Caco-2 (cell line): ENCODE measurements at places on chromosomes 7 and 10.

DNA sequence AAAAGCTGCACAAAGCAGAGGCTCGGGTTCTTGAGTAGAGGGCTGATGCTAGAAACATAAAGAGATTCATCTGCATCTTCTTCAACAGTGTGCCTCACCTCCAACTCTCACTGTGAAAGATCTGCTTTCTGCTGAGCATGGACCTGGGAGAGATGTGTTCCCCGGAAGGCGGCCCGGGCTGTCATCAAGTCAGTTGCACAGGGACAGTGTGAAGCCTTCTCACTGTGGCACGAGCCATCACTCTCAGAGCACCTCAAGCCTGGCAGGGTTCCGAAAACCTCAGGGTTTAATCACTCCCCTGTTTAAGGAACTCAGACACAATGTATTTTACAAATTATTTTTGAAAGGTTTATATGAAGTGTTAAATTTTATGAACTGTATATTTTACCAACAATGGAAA, 98.7 kb downstream of the RBM20 start:
- DNase-seq = no peak

- DNase-seq = no peak
Observed at GRCh38 chr7:30450240-30450982, 28.2 kb downstream of the NOD1 start.

- no peak for DNase-seq
Observed at GRCh38 chr10:126094537-126094936, 198.2 kb downstream of the FANK1 start.

GRCh38 chr7:83466956-83467355, 182.0 kb downstream of the SEMA3E start:
- no peak for DNase-seq

- DNase-seq = no peak
Observed at GRCh38 chr7:3393862-3394261, 92.8 kb downstream of the SDK1 start.

- DNase-seq = no peak
Observed at GRCh38 chr10:77620731-77621130, 16.9 kb downstream of the KCNMA1 start.

DNA sequence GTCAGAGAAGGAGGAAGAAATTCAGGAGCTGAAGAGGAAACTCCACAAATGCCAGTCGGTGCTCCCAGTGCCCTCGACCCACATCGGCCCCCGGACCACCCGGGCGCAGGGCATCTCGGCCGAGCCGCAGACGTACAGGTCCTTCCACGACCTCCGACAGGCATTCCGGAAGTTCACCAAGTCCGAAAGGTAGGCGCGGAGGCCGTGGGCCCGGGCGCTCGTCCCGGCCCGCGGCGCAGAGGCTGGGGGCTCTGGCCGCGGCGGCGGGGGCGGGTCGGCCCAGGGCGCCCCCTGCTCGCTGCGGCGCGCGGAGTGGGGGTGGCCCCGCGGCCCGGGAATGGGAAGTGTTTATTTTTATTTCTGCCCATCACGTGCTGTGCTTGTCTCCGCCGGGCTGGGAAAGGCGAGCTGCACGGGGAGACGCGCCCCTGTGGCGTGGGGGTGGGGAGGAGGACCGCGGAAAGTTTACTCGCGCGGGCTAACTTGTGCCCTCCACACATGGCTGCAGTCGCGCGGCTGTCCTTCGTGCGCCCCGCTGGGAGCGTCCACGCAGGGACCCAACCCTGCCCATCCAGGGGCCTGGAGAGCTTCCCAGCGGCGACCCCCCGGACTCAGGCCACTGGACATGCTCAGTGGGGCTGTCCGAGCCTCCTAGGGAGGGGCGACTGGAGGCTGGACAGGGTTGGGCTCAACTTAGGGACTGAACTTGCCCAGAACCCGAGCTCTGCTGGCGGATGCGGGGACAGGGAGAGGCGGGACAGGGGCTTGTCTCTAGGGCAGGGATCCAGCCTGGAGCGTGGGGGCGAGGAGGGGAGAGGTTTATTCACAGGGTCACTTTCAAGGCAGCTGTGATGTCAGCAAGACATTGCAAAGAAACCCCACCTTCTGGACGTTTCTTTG, 82.6 kb upstream of the PRKG1 start:
- DNase-seq = peak; percentile 35

DNA sequence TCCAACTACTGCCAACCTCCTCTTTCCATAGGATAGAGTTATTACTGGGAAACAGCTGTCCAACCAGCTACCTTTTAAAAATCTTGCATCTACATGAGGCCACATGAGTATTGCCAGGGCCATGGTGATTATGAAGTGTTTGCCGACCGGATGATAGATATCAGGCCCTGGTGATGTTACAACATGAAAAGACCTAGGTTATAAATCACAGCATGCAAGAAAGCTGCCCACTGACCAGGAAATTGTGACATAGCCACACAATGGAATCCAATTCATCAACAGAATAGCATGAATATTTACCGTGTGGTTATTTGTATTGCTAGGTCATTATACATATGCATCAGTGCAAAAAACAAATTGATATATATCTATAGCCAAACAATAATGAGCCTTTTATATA, 517.0 kb downstream of the INHBA start:
- no peak for DNase-seq

DNA sequence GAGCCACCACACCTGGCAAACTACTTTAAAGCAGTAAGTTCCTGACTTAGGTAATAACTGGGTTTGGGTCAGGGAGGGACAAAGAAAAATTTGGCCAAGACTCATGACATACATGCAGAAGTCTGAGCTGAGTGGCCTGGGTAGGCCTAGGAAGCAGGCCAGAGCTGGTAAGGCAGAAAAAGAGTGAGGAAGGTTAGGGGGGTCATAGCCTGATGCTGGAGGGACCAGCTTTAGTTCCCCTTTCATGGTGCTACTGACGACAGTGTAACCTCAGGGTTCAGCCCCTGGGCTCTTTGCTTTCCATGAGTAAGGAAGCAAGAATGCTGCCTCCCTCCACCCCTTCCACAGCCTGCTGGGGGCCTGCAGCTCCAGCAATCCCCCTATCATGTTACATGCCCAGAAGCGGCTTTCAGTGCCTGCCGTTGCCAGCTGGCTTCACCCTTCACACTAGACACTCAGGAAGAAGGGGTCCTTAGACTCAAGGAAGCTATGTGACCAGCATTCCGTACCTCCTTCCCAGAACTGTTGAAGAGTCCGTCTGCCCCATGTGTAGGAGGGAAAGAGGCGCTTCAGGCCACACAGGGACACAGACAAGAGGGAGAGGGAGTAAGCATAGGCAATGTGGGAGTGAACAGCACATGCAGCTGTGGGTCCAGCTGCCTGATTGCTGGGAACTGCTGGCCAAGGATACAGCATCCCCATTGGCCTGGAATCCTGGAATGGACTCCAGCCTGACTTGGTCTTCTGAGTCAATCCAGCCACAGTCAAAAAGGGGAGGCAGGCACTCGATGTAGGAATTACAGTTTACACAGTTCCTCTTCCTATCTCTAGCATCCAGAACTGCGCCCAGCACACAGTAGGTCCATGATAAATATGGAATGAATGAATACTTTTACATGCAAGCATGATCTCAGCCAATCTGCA, 4.1 kb upstream of the PLAU start:
- DNase-seq = peak; percentile 56

DNA sequence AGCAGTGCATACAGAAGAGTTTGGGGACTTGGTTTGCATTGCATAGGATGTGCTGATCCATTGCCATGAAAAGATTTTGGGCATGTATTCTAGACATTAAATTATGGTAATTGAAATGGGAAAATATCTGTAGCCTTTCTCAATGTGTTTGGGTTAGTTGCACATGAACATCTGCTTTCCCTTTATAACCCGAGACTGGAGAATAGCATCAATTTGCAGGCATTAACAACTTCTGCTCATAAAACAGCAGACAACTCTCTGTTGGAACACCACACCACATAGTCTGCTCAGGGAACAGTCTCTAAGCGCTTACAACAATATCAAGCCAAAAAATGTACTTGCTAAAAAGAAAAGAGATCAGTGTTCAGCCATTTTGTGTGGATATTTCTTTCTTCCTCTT, 1391.1 kb upstream of the LRRTM3 start:
- no peak for DNase-seq

- DNase-seq = no peak
Observed at GRCh38 chr10:129847741-129848483, 116.2 kb downstream of the EBF3 start.

DNA sequence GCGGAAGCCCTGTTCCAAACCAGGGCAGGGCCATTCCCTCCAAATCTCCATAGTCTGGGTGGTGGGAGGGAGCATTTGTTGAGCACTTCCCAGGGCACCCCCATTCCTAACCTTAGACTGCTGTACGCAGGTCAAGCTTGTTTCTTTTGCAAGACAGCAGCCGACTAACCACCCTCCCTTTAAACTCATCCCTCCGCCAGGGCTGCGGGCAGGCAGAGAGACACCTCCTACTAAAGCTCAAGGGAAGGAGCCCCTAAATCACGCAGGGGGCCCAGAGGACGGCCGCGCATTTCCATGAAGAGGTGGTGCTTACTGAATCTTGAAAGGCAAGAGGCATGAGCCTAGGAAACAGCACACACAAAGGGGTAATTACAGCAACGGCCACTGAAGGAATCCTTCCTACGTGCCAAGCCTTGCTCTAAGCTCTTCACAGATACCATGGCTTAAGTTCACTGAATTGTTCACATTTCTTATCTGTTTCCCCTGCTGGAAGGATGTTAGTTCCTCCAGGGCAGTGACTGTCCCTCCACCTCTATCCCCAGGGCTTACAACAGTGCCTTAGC, 90.0 kb downstream of the PROSER2 start:
- peak; percentile 62 for DNase-seq
